ENCODE measurements at places on chromosomes 4 and X.

GRCh38 chrX:34744521-34744920 lies 87.4 kb upstream of the TMEM47 start:
- DNase-seq, result no peak

DNA sequence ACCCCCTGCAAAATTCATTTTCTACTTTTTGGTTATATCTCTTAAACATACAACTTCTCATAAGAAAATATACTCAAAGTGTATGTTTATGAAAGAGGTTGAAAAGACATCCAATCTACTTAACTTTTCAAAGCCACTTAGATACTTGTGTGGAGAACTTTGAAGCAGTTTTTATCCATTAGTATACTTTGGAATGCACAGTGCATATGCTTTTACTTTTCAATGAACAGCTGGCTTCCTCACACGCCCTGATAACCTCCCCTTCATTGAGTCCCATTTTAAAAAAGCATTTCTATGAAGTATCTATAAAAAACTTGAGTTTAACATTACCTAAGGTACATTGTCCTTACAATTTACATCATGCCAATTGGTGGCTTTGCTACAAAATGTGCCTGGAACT lies 73.8 kb downstream of the VEGFC start:
- DNase-seq, result no peak

- DNase-seq, result no peak
Observed at GRCh38 chr4:99405433-99406115, 29.6 kb downstream of the ADH7 start.

GRCh38 chr4:90137555-90137954 lies 10.4 kb downstream of the CCSER1 start:
- DNase-seq, result no peak

GRCh38 chr4:153341575-153342090 lies 2.9 kb upstream of the MND1 start:
- peak; percentile 12 for DNase-seq

DNA sequence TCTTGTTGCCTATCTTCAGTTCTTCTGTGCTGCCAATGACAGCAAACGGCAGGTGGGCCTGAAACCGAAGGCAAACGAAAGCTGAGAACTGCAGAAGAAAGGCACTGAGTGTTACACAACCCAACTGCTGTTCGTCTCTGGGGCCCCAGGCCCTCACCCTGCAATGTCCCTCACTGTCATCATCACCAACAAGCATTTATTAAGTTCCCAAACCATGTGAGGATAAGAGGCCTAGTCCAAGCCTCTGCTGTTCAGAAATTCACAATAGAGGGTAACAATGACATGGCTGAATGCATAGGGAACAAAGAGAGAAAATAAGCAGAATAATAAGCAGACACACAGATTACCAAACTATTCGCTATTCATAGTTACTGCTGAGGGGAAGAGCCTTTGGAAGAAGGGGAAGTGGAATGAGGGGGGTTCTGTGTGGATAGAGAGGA lies 34.5 kb upstream of the NKRF start:
- DNase-seq, result no peak

DNA sequence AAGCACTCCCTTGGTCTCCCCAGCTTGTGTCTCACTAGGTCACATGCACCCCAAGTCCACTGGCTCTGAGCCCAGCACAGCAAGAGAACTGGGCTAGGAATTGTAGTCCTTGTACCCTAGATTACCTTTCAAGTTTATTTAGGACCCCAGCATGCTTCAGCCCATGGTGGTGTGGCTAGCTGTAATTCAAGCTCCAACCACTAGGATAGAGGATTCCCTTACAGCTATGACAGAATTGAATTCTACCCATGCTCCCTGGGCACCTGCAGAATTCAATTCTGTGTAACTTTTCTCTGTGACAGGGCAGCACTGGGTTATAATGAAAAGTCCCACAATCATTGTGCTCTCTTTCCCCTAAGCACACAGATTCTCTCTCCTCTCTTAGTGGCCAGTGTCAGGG lies 253.8 kb upstream of the DMD start:
- no peak for DNase-seq

- DNase-seq, result no peak
Observed at GRCh38 chr4:27062256-27062655, 201.6 kb downstream of the STIM2 start.

DNA sequence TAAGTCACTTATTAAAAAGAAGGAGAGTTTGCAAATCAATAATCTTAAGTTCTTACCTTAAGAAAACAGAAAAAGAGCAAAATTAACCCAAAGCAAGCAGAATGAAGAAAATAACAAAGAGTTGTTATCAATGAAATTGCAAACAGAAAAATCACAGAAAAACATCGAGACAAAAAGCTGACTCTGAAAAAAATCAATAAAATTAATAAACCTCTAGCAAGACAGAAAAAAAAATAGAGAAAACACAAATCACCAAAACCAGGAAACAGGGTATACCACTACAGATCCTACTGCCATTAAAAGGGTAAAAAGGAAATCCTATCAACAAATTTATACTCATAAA lies 17.3 kb upstream of the RBM41 start:
- DNase-seq, result no peak

DNA sequence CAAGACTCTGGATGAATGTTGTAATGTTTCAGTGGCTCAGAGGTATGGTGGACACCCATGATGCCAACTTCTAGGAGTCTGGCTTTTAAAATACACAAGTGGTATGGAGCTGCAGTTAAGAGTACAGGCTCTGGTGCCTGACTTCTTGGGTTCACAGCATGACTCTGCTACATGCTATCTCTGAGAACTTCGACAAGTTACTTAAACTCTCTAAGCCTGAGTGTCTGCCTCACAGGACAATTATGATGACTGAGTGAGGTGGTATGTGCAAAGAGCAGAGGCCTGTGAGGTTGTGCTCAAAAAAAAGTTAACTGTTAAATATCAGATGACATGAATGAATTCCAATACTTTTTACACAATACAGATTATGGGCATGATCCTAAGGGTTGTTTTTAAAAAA lies 90.9 kb upstream of the SRD5A3 start:
- DNase-seq, result no peak

GRCh38 chr4:174397366-174398155 lies 113.8 kb downstream of the CEP44 start:
- DNase-seq, result no peak

GRCh38 chrX:40729598-40730584 lies 5.5 kb downstream of the MED14 start:
- no peak for DNase-seq

GRCh38 chr4:69039071-69039470 lies 57.2 kb upstream of the UGT2B7 start:
- DNase-seq, result no peak

GRCh38 chr4:14961292-14961691 lies 41.0 kb upstream of the CPEB2 start:
- DNase-seq, result no peak

- DNase-seq, result no peak
Observed at GRCh38 chr4:107066621-107067020, 30.5 kb upstream of the DKK2 start.

- no peak for DNase-seq
Observed at GRCh38 chr4:141140391-141141200, 7.3 kb upstream of the RNF150 start.

GRCh38 chr4:15749001-15749400 lies 29.1 kb upstream of the CD38 start:
- no peak for DNase-seq

- peak; percentile 39 for DNase-seq
Observed at GRCh38 chr4:14877246-14878225, 124.7 kb upstream of the CPEB2 start.

DNA sequence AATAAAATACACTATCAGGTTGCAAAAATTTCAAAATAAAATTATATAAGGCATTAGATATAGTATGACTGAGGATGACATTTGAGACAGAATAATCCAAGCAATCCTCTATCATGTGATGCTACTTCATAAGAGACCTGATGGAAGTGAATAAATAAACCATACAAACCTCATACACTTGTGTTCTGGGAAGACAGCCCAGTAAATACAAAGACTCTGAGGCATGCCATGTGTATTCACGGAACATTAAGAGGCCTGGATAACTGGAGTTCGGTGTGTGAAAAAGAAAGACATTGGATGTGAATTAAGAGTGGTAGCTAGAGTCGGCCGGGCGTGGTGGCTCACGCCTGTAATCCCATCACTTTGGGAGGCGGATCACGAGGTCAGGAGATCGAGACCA lies 364.2 kb downstream of the ADAM29 start:
- no peak for DNase-seq

GRCh38 chrX:131792789-131793462 lies 230.2 kb upstream of the STK26 start:
- peak; percentile 84 for DNase-seq

DNA sequence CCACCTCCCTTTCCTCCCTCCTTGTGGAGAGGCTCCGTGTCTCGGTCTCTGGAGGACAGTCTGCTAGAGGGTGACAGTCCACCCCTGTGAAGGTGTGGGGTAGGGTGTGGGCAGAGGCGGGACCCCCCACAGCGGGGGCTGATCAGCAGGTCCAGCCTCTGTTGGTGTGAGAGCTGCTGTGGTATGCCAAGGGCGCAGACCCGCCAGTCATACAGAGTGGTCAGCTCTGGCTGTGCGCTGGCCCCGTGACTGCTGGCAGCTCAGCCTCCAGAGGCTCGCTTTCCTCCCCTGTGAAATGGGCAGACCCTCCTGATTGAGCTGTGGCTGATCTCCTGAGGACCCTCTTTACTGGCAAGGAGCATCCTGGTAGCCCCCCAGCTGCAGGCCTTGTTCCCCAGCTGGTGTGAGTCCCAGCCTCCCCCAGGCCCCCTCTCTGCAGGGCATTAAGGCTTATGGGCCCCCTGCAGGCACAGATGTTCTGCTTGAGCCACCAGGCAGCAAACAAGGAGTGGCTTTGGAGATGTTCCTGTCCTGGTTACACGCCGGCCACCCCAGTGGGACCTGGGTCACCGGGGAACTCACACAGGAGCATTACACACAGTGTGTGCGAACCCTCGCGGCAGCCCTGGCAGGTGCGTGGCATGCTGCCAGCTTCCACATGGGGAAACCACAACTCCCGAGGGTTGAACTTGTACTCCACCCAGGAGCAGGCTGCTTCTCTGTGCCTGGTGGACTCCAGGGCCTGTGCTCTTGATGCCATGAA lies 76.8 kb downstream of the PPP2R2C start:
- DNase-seq, result no peak

GRCh38 chr4:140645614-140646412 lies 77.1 kb upstream of the UCP1 start:
- no peak for DNase-seq

- DNase-seq, result no peak
Observed at GRCh38 chr4:121778991-121779628, 14.1 kb upstream of the SMIM43 start.

- peak; percentile 9 for DNase-seq
Observed at GRCh38 chr4:101156619-101157310, 190.6 kb downstream of the PPP3CA start.

DNA sequence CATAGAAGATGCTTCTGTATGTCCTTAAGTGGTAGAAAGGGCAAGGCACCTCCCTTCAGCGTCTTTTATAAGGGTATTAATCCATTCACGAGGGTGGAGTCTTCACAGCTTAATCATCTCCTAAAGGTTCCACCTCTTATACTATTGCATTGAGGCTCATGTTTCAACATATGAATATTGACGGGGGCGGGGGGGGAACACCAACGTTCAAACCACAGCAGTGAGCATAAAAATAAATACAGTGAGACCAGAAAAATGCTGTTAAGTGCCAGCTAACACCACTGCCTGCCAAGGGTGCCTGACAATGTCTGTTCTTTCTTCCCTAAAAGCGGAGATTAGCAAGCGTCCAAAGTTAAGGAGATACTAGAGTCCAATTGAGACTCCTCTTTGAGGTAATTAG lies 323.3 kb downstream of the STK32B start:
- DNase-seq, result no peak

DNA sequence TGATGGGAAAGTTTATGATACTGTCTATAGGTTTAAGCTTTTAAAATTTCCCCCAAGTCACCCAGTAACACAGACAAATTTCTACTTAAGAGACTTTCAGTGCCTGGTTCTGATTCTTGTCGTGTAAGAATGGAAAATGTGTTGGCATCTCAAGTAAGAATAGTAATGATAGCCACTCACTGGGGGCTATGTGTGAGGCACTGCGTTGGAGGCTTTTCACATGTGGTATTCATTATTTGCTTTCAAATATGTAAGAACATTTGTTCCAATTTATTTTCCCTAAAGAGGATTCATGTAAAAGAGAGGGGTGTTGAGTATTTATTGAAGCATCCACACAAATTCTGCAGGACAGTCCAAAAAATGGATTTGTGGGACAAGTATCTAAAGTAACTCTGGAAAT lies 143.6 kb downstream of the FNIP2 start:
- DNase-seq, result no peak

DNA sequence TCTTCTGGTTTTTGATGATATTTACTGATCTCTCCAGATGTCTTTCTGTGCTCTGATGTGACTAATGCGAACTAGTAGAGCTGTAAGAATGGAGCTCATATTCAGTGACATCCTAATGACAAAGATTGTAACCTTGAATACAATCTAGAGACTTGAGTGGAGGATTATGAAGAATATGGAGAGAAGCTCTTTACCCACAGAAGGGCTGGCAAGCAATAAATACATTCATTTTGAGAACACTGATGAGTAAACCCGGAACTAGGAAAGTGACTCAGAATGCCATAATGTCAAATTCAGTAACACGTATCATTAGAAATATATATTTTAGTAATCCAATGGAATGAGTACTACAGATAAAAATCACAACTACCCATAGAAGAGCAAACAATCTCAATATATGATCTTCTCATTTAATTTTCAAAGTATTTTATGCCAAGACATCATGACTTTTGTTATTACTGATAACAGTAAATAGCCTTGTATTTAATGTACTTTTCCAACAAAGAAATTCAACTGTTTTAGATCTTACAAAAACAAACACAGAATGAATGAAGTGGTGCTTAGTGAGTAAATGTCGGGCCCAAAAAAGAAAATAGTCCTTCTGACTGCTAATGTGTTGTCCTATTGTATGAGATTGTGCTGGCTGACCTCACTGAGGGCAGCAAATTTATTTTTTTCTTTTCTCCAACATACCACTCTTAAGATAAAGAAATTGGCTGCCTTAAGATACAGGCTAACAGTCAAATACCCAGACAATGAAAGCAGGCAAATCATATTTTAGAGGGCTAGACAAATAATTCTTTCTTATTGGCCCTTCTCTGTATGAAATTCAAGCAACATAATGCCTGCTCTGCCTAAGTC lies 49.2 kb upstream of the HDAC8 start:
- no peak for DNase-seq

All from T-helper 2 cell (primary cell).